ENCODE measurements at places on chromosomes 7 and 10.

DNA sequence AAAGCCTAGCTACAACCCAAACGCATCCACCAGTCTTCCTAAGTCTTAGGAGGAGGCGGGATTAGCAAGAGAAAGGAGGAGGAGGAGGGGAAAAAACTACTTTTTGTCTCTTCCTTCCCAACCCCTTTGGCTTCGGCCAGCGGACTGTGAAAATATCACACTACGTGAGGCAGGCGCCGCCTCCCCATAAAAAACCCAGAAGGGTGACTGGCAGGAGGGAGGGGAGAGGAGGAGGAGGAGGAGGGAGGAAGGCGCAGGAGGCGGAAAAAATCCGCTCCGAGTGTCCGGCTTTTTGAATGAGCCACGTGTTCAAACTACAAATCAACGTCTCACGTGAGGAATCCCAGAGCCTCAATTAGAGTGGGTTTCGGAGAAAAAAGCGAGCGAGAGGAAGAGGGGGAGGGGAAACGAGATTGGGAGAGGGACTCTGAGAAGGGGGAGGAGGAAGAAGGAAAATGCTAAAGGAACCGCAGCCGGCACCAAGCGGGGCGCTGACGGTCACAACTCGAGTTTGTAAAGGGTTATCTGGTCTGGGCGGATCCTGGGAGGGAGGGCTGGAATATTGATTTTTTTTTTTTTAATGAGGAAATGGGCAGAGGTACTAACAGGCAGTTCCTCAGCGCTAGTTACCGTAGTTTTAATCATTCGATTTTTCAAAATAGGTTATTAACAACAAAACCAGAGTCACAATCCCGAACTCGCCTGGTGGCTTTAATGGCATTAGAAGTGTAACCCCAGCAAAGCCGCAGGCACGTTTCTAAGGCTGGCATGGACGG, at the start of gene IGF2BP3:
Gene IGF2BP3 (minus strand): TSS at position 162 of the 776 bp plus-strand sequence. CDS start 381 bp downstream, outside the sequence.
- peak; percentile 98 for DNase-seq

- no peak for DNase-seq
Observed at GRCh38 chr10:1362589-1363445, 306.6 kb downstream of the WDR37 start.

GRCh38 chr7:26035552-26035951, 116.4 kb upstream of the NFE2L3 start:
- no peak for DNase-seq

DNA sequence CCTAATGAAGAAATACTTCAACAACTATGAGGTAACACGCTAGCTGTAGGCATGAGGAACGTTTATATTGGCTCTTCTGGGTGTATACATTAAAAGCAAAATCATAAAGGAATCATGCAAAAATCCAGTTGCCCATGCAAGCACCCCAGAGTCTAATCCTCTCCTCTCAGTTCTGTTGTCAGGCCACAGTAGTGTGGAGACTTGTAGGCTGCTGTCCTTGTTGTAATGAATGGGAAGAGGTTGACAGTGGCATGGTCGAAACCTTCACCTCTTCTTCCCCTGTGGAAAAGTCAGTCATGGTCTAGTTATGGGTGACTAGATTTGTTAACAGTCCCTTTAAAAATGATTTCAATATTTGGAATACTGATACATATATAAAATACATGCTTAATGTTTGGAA, 121.3 kb downstream of the CNOT4 start:
- DNase-seq = no peak

DNA sequence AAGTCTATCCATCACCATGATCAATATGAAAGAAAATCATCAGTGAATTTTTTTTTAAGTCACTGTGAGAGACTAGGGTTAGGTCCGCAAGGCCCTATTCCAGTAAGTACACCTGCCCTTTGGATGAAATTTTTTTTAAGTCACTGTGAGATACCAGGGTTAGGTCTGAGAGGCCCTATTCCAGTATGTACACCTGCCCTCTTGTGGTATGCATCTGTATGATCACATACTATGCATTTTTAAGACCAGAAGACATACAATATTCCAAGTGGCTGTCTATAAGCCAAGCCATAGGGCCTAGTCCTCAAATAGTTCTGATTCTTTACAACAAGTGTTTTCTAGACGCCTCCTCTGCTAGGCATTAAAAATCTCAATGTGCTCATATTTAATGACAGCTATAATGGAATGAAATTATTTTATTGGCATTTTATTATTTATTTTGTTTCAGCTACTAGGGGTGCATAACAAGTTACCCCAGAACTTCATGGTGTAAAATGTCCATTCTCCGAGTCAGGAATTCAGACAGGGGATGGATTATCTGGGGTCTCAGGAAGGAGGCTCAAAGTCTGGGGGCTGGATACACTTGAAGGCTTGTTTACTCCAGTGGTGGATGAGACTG, 53.1 kb downstream of the TEX36 start:
- DNase-seq = peak; percentile 36

GRCh38 chr7:2553108-2553507, 2.2 kb downstream of the BRAT1 start:
- no peak for DNase-seq

GRCh38 chr10:44395396-44395795, 10.5 kb upstream of the CXCL12 start:
- DNase-seq = no peak

GRCh38 chr7:99011706-99012404, 132.1 kb downstream of the SMURF1 start:
- no peak for DNase-seq

DNA sequence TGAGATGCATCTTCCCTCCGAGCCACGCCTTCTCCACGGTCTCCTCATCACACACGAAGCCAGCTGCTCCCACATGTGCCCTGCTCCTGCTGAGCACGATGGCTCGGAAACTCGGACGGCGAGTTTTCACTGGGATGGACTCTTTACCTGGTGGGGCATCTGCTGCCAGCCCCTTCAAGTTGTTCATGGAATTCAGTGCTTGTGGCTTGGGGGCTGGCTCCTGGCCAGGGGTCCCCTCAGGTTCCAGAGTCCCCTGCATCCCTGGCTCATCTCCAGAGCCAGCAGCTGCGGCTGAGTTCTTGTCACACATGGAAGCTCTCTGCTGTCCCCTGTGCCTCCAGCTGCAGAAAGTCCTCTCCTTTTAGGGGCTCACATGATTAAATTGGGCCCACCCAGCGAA, 654.0 kb downstream of the SDK1 start:
- no peak for DNase-seq

DNA sequence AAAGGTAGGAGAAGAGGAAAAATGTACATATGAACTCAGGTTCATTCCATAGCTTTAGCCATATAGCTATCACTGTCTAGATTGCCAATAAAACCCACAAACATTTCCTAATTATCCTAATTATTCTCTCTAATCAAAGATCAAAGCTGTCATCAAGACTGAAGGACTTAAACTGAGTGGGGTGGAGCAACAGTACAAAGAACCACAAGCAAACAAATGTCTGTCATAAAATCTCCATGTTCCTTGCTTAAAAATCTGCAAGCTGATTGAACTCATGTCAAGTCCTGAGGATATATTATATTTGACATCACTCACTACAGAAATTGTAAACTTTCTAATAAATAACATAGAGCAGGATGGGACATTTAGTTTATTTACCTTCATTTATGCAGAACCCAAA, 315.9 kb downstream of the SNX13 start:
- no peak for DNase-seq

GRCh38 chr10:49599546-49599945, 10.6 kb upstream of the SLC18A3 start:
- no peak for DNase-seq

GRCh38 chr10:47059606-47060311, 148.5 kb downstream of the PTPN20 start:
- no peak for DNase-seq

- DNase-seq = no peak
Observed at GRCh38 chr7:18153183-18153748, 125.6 kb upstream of the PRPS1L1 start.

DNA sequence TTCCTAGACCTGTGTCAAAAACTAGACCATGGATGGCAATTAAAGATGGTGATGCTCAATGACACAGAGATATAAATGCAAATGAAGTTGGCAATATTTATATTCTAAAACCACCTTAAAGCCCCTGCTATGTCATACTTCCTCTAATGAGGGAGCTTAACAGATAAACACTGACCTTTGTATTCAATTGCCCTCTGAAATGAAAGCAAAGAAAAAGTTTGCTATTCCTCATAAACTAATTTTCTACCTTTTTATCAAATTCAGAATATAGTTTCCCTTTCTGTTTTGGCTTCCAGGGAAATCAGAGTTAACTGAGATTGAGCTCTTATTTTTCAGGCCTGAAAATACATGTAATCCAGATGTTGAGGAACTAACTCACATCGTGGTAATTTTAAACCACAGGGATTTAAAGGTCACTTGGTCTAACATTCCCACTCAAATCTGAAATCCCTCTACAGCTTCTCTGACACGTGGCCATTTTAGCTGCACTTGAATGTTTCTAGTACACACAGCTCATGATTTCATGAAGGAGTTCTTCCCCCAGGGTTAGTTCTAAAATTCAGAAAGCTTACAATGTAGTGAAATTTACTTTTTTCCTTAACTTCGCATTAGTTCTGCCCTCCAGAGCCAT, 37.9 kb upstream of the ABCB5 start:
- DNase-seq = no peak

GRCh38 chr7:117084286-117084685, 131.0 kb downstream of the ST7 start:
- DNase-seq = no peak

DNA sequence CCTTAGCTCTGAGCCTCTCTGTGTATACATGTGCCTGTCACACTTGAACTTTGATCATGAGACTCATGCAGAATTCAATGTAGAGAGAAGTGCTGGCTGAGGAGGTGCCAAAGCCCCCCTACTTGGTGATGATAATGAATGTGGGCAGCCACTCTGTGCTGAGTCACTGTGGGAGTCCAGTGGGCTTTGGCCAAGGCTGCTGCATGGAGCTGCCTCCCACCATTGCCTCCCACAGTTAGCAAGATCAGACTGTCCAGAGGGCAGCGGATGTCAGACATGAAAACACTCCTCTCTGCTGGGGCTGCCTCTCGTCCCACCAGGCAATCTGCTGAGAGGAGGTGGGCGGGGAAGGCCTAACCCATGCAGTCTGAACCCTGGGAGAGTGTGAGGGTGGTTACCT, 180.3 kb downstream of the SH2D4B start:
- no peak for DNase-seq

- DNase-seq = no peak
Observed at GRCh38 chr7:70219061-70219460, 620.8 kb downstream of the AUTS2 start.

DNA sequence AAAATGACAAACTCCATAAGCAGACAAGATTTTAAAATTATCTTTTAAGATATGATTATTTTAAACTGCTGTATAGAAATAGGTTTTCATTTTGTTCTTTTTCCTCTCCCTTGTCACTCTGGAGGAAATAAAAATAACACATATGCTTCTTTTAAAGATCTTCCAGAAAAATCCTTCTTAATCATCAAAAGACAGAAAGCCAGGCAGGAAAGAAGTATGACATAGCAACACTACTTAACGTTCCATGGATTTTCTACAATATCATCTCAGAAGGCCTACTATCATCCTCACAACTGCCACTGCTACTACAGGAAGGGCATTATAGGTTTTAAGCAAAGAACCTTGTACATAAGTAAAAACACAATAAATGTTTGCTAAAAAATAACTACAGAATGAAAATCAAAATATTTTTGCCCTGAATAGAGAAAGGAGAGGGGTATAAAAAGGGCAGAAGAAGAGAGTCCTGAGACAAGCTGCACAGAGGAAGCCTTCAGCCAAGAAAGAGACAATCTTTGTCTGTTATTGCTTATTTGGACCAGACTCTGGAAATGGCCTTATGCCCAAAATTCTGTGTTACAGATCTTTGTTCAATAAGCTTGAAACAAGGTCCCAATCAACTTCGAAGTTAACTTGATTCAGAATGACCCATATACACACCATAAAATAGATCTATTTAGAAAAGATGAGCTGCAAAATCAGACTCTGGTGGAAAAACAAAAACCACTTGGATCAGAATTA, 67.8 kb downstream of the ABI1 start:
- DNase-seq = no peak

GRCh38 chr10:72255977-72256729, 17.6 kb upstream of the DDIT4 start:
- no peak for DNase-seq

- no peak for DNase-seq
Observed at GRCh38 chr7:99579281-99579955, 18.6 kb upstream of the TMEM225B start.

DNA sequence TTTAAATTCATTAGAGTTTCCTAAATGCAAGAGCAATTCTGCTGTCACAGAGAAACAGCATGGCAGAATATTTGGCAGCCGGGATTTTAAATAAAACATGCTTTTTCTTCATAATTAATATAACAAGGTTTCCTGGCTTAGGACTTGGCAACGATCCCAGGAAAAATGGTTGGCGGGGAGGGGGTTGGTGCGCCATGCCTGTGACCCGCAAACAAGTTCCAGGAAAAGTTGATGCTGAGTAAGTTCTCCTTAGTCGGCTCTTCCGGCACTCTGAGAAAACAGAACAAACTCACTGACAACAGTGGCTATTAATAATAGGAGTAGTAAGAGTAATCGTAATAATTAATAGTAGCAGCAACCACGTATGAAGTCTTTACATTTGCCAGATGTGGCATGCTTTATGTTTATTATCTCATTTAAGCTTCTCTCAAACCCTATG, 4.6 kb downstream of the HABP2 start:
- no peak for DNase-seq

DNA sequence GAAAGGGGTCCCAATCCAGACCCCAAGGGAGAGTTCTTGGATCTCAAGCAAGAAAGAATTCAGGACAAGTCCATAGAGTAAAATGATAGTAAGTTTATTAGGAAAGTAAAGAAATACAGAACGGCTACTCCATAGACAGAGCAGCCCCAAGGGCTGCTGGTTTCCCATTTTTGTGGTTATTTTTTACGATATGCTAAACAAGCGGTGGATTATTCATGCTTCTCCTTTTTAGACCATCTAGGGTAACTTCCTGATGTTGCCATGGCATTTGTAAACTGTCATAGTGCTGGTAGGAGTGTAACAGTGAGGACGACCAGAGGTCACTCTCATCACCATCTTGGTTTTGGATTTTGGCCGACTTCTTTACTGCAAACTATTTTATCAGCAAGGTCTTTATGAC, 1033.4 kb downstream of the SORCS3 start:
- DNase-seq = no peak

- no peak for DNase-seq
Observed at GRCh38 chr7:36137258-36137657, 15.8 kb upstream of the EEPD1 start.

DNA sequence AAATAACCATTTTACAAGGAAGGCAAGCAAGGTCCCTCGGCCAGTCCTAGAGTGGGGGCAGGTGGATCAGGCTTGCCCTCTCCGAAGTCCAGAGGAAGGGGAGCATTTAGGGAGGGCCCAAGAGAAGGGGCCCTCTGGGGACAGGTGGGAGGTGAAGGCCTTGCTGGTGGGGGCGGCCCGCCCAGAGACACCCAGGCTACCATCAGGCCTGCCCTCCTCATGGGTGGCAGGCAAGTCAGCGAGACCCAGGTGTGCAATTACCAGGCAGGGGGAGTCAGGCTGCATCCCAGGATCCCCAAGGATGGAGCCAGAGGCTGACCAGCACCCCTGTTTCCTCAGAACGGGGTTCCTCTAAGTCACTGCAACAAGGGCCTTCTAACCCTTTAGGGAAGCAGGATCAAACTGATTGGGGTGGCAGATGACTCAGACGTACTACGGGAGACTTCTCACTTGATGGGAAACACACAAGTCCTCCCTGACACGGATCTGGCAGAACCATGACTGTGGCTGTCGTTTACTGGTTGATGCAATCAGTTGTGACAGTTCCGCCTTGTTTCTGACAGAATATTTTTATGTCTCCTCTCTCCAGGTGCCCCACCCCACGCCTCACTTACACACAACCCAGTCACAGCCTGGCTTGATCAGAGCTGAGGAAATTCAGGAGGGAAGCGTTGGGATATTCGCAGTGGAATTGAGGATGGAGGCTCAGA, 8.2 kb downstream of the LOXL4 start:
- no peak for DNase-seq

All from NCI-H2081 (cell line).